Hippocampal formation (tissue), 2 donors: ENCODE measurements at places on chromosomes 2 and 18.

DNA sequence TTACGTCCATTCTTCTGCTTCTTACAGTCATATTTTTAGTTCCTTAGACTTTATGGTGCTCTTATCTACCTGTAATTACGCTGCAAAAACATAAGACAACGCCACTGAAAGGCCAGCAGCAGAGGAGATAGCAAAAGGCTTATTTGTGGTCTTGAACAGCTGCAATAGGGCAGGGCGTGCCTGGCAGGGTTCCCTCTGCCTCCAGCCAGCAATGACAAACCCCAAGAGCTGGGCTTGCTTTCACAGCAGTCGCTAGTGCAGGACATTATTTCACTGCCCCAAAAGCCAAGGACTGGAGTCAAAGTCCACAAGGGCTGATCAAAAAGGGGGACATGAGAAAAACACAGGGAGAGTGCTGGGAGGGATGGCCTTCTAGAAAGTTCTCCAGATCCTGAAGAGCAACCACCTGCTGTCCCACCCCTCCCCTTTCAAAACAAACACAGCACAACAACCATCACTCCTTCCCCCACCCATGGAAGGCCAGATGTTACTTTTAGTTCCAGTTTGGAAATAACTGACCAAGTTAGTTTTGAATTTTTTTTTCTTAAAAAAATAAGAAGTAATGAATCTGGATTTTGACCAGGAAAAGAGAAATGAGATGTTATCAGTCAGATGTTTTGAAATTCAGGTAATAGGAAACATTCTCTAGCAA is 127.8 kb downstream of the RBMS1 start:
- no peak for DNase-seq

- DNase-seq: no peak
These were observed 158.4 kb downstream of the SP3 start for GRCh38 chr2:173806761-173807160.

GRCh38 chr2:237182422-237183123 is 96.9 kb downstream of the COPS8 start:
- no peak for DNase-seq

- no peak for DNase-seq
These were observed 19.2 kb downstream of the DAW1 start for GRCh38 chr2:227890495-227891079.

GRCh38 chr2:120885749-120886148 is 150.1 kb downstream of the GLI2 start:
- no peak for DNase-seq

- DNase-seq: no peak
These were observed 147.2 kb upstream of the TWIST2 start for GRCh38 chr2:238700506-238701340.

DNA sequence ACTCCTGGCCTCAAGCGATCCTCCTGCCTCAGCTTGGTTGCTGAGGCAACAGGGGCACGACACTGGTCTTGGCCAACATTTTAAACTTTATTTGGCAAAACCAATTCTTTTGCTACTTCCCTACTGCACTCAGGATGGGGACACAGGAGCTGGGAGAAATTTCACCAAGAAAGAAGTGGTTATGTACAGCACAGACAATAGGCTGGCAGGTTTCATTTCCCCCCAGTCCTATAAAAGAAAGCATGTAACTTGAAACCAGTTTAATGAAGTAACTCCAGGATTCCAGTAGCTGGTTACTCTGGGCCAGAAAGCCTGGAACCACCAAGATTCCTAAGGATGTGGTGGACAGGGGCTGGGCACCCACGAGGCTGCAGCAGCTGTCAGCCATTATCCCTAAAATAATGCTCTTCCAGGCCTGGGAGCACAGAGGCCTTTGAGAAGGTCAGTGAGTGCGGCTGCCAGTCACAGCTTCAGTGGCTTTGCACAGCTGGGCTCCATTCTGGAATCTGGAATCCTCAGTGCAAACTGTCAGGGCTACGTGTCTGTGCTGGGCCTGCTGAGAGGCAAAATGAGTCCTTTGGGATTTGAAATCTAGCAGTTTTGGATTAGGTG is 142.3 kb upstream of the ITGA6 start:
- peak; percentile 29 for DNase-seq
